MM.1S (cell line): ENCODE measurements at places on chromosomes 16 and 17.

DNA sequence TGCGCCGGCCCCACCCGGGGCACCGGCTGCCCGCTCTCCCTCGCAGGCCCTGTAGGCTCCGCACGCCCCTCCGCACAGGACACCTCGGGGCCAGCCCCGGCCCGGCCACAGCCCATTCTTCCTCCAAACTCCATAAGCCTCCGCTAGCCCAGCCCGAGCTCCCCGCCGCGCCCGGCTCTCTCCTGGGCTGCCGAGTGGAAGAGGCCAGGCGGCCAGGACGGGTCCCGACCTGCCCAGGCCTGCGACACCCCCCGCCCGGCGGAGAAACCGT, 397 bp downstream of the NCOR1 start:
- DNase-seq, result peak; percentile 42

- DNase-seq, result no peak
Measured at GRCh38 chr16:54631782-54632181, 298.9 kb upstream of the IRX5 start.

DNA sequence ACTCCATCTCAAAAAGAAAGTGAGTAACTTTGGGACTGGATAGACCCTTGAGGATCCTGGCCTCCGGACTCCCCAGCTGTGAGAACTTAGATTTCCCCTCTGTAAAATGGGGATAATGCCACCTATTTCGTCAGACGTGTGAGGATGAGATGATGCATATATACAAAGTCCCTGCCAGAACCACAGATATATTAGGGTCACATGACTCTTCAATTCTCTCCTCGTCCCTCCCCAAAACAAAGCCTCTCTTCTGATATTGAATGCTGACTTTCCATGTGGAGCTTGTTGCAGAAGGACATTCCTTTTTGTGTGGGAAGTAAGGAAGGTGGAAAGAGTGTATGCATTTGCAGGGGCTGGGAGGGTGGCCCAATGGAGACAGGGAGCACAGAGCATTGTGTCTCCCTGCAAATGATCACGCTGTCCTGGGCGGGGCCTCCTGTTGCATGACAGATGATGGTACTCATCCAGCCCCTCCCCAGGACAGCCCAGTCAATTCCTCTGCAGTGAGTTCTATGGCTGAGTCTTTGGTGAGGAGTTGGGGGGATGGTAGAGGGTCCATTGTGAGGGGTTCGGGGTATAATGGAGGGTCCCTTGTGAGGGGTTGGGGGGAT, 35.1 kb upstream of the MGAT5B start:
- no peak for DNase-seq

DNA sequence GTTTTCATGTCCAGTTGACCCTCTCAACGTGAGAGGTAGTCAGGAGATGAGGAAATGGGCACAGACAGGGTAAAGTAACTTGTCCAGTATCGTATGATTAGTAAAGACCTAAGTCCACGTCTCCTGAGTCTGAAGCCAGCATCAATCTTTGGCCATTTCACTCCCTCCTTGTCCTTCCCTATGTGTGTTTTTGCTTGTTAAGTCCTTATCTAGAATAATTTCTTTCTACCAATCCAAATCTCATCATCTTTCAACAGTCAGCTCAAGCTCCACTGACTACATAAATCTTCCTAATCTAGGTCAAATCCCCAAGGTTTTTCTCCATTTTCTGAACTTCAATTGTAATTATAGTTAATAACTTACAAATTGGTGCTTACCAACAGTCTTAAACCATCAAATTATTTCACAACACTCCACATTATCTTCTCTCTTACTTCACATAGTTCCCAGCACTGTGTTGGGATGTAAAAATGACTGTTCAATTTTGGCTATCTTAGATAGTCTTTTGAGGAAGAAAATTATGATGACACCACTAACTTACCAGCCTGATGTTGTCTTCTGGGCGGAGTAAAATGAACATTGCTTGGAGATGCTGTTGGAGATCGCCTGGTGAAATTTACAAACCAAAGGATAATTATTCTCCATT, 72.3 kb upstream of the CORO6 start:
- DNase-seq, result no peak
